ENCODE measurements at places on chromosomes 7 and 10. TPM values are rescaled to one million over a fixed set of nuclear protein-coding genes. Genes with fewer than 3 reads are reported as not detected.

The TRPV6 gene
- 0.17 TPM for polyA plus RNA-seq

The GBX1 gene
- polyA plus RNA-seq: not detected

The SLC35G1 gene
- 5.8 TPM for polyA plus RNA-seq

DNA sequence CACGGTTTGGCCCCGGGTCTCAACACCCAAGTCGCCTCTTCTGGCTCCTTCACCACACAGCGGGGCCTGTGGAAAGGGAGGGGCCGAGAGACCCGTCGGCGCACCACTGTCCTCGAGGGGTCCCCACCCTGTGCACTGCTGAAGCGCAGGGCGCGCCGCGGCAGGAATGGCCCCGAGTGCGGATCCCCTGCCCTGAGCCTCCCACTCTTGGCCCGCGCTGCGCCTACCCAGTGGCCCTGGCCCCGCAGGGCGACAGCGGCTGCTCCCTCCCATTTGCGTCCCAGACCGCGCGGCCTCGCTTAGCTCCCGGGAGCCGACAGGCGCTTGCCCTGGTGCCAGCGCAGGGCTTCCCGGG, 2.1 kb upstream of the SFMBT2 start:
- peaks cover 54% of the 10 kb centered on the region for H3K4me1 ChIP-seq
- no peak for DNase-seq
- H3K36me3 ChIP-seq: no peaks in the 10 kb centered on the region
- H3K27ac ChIP-seq: no peak overlapping the region
- peaks cover 3% of the 10 kb centered on the region for H3K27me3 ChIP-seq

DNA sequence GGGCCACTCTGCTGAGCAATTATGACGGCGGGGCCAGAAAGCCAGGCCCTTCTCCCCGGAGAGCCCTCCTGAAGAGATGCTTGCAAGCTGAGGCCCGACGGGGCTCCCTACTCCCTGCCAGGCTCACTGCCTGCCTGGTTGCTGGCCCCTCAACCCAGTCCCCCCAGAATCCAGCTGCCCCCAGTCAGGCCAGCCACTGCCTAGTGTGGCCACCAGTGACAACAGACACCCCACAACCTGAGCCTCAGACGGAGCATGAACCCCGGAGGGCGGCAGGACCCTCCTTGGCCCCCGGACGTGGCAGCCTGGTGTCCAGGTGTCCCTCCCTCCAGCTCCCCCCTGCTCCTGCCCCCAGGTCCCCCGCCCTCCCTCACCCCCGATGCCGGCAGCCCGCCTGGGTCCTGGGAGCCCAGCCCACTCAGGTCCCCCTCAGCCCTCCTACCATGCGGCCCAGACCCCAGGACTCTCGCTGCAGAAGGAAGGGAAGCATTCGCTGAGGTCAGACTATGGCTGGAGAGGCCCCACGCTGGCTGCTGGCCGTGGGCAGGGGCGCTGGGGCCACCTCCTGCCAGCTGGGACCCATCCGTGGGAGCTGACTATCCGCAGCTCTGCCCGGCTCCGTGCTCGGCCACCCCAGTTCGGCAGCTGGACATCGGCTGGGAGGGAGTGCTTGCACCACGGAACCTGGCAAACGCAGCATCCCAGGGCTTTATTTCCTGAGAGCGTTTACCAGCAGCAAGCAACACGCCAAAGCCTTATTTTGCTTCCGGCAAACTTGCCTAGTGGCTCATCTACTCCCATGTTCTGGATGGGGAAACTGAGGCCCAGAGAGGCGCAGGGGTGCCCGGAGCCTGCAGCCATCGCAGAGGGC, 89.8 kb downstream of the UNCX start:
- H3K4me1 ChIP-seq: no peaks in the 10 kb centered on the region
- DNase-seq: no peak
- no peaks in the 10 kb centered on the region for H3K27me3 ChIP-seq
- no peak overlapping the region for H3K27ac ChIP-seq

Data from CD4-positive, CD25-positive, alpha-beta regulatory T cell (primary cell).